ENCODE measurements at places on chromosomes 3 and 15. TPM values are rescaled to one million over a fixed set of nuclear protein-coding genes. Genes with fewer than 3 reads are reported as not detected.

DNA sequence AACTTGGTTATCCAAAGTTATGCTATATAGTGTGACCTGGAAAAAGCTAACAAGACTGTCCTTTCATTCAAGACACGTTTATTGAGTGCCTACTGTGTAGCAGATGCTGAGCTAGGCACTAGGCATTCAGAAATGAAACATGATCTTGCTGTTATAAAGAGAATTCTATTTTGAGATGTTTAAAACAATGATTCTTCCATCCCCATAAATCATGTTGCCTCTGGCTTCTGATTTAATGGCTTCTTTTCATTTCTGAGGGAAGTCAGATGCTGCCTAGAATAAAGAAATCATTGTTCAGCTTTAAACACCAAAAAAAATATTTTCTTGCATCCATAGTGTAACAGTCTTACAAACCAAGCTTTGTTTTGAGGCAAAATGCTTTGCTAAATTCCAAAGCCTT, 620.9 kb upstream of the UBE2E2 start:
- peaks cover 2% of the 10 kb centered on the region for H3K4me1 ChIP-seq
- no peak for DNase-seq
- no peaks in the 10 kb centered on the region for H3K27me3 ChIP-seq
- no peak overlapping the region for H3K27ac ChIP-seq
- no peak overlapping the region for H3K4me3 ChIP-seq

DNA sequence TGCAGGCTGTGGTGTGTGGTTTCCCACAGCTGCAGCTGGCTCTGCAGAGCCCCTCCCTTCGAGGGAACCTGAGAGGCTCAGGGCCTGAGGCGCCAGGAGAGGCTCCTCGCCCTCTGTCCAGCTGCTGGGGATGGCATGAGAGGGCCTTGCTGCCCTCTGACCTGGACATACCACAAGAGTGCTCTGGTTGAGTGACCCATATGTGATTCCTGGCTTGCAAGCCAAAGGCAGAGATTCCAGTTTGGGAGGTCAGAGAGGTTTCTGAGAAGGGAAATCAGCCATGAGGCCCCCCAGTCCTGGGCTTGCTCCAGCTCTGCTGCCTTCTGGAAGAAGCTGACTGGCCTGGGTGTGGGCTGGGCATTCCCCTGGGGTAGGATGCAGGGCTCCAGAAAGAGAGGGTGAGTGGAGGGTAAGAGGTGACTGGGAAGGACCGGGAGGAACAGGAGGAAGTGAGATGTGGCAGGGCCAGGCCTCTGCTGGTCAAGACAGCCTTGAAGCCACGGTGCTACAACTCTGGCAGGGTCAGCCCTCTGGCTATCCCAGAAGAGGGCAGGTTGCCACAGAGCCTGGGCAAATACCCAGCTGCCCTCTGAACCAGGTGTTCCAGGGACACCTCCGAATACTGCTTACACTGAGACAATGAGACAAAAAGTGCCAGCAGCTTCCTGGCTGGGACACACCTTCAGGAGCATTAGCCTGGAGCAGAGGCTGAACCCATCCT, 16.0 kb upstream of the SRP14 start:
- no peak for DNase-seq
- H3K4me3 ChIP-seq = no peak overlapping the region
- H3K4me1 ChIP-seq = peaks cover 36% of the 10 kb centered on the region

ZNF385D gene
- total RNA-seq = 3.7 TPM

GRCh38 chr3:4821975-4822374, 157.3 kb upstream of the BHLHE40 start:
- H3K36me3 ChIP-seq = peaks cover 19% of the 10 kb centered on the region
- H3K4me1 ChIP-seq = peaks cover 32% of the 10 kb centered on the region
- H3K4me3 ChIP-seq = no peak overlapping the region

DUOX1 gene
- 7.2 TPM for total RNA-seq

CHRNA7 gene
- 3.0 TPM for total RNA-seq

- H3K4me3 ChIP-seq = no peak overlapping the region
- no peak overlapping the region for H3K27ac ChIP-seq
- no peak for DNase-seq
- no peaks in the 10 kb centered on the region for H3K27me3 ChIP-seq
- peaks cover 19% of the 10 kb centered on the region for H3K4me1 ChIP-seq
Observed at GRCh38 chr15:77461486-77461885, 40.8 kb downstream of the HMG20A start.

PLSCR5 gene
- not detected for total RNA-seq

DNA sequence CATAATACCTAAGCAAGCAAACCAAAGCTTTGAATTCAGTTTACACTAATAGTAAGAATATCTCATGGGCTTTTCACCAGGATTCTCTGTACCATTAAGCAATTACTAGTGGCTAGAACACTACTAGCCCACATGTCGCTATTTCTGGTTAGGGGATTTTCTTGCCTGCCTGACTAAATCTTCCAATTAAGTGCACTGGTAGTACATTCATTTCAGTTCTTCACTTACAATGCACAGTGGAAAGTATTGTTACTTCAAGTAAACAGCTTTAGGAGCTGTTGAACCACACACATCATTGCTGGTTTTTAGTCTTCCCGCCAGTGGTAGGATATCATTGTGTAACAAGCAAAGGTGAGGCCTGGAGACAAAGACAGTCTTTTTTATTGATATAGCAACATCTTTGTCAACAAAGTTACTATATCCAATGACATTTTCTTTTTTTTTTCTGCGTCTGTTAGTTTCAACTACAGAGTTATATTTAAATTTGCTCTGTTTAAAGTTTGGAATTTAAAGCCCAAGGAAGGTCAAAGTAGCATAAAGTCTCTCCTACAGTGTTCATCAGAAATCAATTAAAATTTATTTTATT, 826.8 kb upstream of the NR2F2 start:
- no peak overlapping the region for H3K27ac ChIP-seq
- H3K27me3 ChIP-seq = no peaks in the 10 kb centered on the region
- no peaks in the 10 kb centered on the region for H3K36me3 ChIP-seq
- no peak overlapping the region for H3K4me3 ChIP-seq
- no peaks in the 10 kb centered on the region for H3K4me1 ChIP-seq
- DNase-seq = no peak

- no peak overlapping the region for H3K4me3 ChIP-seq
- H3K36me3 ChIP-seq = no peaks in the 10 kb centered on the region
- H3K27me3 ChIP-seq = peaks cover 3% of the 10 kb centered on the region
- no peak overlapping the region for H3K27ac ChIP-seq
- H3K4me1 ChIP-seq = peaks cover 7% of the 10 kb centered on the region
Observed at GRCh38 chr3:193053046-193053435, 135.4 kb upstream of the MB21D2 start.

- no peak overlapping the region for H3K27ac ChIP-seq
- no peaks in the 10 kb centered on the region for H3K36me3 ChIP-seq
- DNase-seq = no peak
Observed at GRCh38 chr3:135228201-135228600, 433.1 kb downstream of the EPHB1 start.

GRCh38 chr3:52432225-52432624, 12.7 kb downstream of the SEMA3G start:
- peaks cover 3% of the 10 kb centered on the region for H3K27me3 ChIP-seq
- H3K27ac ChIP-seq = peak overlapping the region; percentile 44
- no peaks in the 10 kb centered on the region for H3K36me3 ChIP-seq
- peaks cover 32% of the 10 kb centered on the region for H3K4me1 ChIP-seq
- no peak for DNase-seq

CCR8 gene
- total RNA-seq = not detected

GRCh38 chr15:68930268-68931022, at the start of gene SPESP1:
Gene SPESP1, plus strand, starts transcription at chr15:68930525. Its CDS starts 129 bp downstream, at chr15:68930654.
- H3K27ac ChIP-seq = no peak within 1 kb of the TSS
- H3K36me3 ChIP-seq = no peaks in the 10 kb centered on the region
- no peak within 1 kb of the TSS for H3K4me3 ChIP-seq
- H3K27me3 ChIP-seq = no peaks in the 10 kb centered on the region
- DNase-seq = no peak

- no peaks in the 10 kb centered on the region for H3K36me3 ChIP-seq
- H3K4me3 ChIP-seq = no peak overlapping the region
- no peak for DNase-seq
- H3K27me3 ChIP-seq = peaks cover 4% of the 10 kb centered on the region
- H3K27ac ChIP-seq = no peak overlapping the region
Observed at GRCh38 chr3:143726727-143727126, 121.5 kb downstream of the SLC9A9 start.

GRCh38 chr3:42713747-42714146, 11.1 kb upstream of the HHATL start:
- H3K4me3 ChIP-seq = no peak overlapping the region
- H3K27me3 ChIP-seq = peaks cover 12% of the 10 kb centered on the region
- H3K27ac ChIP-seq = no peak overlapping the region

CAMKV gene
- 0.14 TPM for total RNA-seq

DNA sequence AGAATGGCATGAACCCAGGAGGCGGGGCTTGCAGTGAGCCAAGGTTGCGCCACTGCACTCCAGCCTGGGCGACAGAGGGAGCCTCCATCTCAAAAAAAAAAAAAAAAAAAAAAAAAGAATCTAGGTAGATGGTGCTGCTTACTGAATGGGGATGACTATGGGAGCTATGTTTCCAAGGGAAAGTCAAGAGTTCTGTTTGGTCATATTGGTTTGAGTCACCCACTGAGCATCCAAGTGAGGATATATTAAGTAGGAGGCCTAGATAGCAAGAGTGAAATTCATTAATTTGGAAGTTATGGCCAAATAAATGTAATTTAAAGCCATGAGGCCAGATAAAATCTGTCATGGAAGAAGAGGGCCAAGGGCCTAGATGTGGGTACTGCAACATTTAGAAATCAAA, 9.0 kb upstream of the UACA start:
- H3K27me3 ChIP-seq = no peaks in the 10 kb centered on the region
- no peak overlapping the region for H3K4me3 ChIP-seq
- DNase-seq = no peak
- no peak overlapping the region for H3K27ac ChIP-seq

DNA sequence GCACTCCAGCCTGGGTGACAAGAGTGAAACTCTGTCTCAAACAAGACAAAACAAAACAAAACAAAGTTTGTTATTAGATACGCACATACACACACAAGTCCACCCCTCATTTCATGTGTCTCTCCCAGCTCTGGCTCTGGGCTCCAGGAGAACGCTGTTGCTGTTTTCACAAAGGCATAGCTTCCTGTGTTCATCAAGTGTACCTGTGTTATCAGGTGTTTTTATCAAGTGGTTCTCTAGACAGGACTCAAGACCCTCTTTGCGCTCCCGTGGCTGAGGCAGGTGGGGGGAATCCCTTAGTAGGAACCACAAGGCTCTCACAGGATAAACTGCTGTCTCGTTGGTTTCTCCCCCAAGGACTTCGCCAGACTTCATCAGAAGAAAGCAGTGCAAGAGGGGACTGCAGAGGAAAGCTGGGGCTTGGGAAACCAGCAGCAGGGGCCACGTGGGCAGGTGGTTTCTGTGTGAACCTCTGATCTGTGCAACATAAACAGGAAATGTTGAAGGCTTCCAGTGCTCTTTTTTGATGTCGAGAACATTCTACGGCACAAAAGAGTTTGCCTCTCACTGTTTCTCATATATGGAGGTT, 6.9 kb upstream of the PPP1R2 start:
- peaks cover 4% of the 10 kb centered on the region for H3K27me3 ChIP-seq
- DNase-seq = no peak
- H3K4me3 ChIP-seq = no peak overlapping the region
- no peaks in the 10 kb centered on the region for H3K36me3 ChIP-seq
- peaks cover 50% of the 10 kb centered on the region for H3K4me1 ChIP-seq
- H3K27ac ChIP-seq = peak overlapping the region; percentile 83

DNA sequence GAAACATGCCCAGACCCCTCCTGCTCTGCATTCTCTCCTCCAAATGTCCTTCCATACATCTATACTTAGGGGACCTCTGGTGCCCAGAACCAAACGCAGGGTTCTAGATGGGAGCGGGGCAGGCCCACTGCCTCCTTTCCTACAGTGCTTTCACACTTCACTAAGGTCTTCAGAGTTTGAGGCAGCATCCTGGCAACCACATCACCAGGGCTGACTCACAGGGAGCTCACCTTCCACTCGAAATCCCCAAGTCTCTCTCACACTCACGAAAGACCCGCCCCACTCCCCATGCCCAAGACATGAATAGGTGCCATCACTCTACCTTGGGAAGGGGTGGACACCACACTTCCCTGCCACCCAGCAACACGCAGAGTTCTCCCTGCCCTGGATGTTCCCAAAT, 18.9 kb downstream of the HOMER2 start:
- H3K27me3 ChIP-seq = peaks cover 11% of the 10 kb centered on the region
- DNase-seq = no peak
- peaks cover 13% of the 10 kb centered on the region for H3K4me1 ChIP-seq
- H3K36me3 ChIP-seq = no peaks in the 10 kb centered on the region
- no peak overlapping the region for H3K27ac ChIP-seq

- no peak overlapping the region for H3K4me3 ChIP-seq
- H3K36me3 ChIP-seq = no peaks in the 10 kb centered on the region
- no peak overlapping the region for H3K27ac ChIP-seq
- H3K4me1 ChIP-seq = peaks cover 26% of the 10 kb centered on the region
Observed at GRCh38 chr15:78069462-78070029, 8.0 kb downstream of the TBC1D2B start.

CCDC191 gene
- total RNA-seq = 8.8 TPM

TMEM40 gene
- total RNA-seq = 8.0 TPM

GRCh38 chr15:90860942-90861675, 7.3 kb upstream of the FURIN start:
- no peak overlapping the region for H3K4me3 ChIP-seq
- no peak for DNase-seq
- H3K4me1 ChIP-seq = peaks cover 10% of the 10 kb centered on the region
- H3K27me3 ChIP-seq = no peaks in the 10 kb centered on the region
- no peaks in the 10 kb centered on the region for H3K36me3 ChIP-seq
- H3K27ac ChIP-seq = no peak overlapping the region

BMF gene
- total RNA-seq = 98.9 TPM

DNA sequence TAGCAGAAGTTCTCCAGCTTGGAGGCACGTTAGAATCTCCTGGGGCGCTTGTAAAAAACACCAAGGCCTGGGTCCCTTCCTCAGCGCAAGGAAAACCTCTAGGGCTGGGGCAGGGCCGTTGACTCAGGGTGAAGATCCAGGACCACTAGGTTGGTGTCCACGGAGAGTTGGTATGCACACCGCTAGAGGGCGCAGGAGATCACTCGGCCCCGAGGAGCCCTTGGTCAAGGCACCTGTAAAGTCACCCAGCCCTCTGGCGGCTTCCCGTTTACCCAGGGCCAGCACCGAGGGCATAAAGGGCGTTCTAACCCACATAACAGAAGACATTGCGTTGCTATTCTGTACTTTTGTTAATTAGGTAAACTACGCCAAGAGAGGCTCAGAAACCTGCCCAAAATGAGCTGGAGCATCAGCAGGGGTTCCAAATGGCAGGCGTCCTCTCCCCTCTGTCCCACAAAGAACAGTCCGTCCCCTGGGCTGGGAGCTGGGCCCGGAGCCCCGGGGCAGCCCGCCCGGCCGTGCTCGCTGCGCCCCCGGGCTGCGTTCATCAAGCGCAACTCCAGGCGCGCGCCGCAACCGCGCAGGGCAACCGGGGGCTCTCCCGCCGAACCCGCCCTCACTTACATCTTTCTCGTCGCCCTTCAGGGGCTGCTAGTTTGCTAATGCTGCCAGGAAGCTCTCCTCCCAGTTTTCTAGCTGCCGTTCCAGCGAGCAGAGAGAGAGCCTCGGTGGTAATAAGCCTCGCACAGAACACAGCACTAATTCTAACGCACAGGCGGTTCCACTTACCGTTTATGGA, 332.1 kb downstream of the ARRDC4 start:
- DNase-seq = peak; percentile 57
- no peak overlapping the region for H3K27ac ChIP-seq
- no peaks in the 10 kb centered on the region for H3K4me1 ChIP-seq
- H3K4me3 ChIP-seq = no peak overlapping the region
- peaks cover 83% of the 10 kb centered on the region for H3K27me3 ChIP-seq
- H3K36me3 ChIP-seq = no peaks in the 10 kb centered on the region

CLRN1 gene
- not detected for total RNA-seq
